Endothelial cell of umbilical vein (primary cell): ENCODE measurements at places on chromosomes 1 and 21. TPM values are rescaled to one million over a fixed set of nuclear protein-coding genes. Genes with fewer than 3 reads are reported as not detected.

GRCh38 chr1:231039161-231040018, 664 bp downstream of the FAM89A start:
- H3K36me3 ChIP-seq: no peaks in the 10 kb centered on the region
- H3K4me1 ChIP-seq: peaks cover 16% of the 10 kb centered on the region
- peaks cover 4% of the 10 kb centered on the region for H3K27me3 ChIP-seq

- no peaks in the 10 kb centered on the region for H3K36me3 ChIP-seq
- H3K4me1 ChIP-seq: peaks cover 12% of the 10 kb centered on the region
- no peak for DNase-seq
- H3K27me3 ChIP-seq: no peaks in the 10 kb centered on the region
- H3K27ac ChIP-seq: no peak overlapping the region
These were observed 42.2 kb upstream of the TARBP1 start for GRCh38 chr1:234520908-234521817.

DNA sequence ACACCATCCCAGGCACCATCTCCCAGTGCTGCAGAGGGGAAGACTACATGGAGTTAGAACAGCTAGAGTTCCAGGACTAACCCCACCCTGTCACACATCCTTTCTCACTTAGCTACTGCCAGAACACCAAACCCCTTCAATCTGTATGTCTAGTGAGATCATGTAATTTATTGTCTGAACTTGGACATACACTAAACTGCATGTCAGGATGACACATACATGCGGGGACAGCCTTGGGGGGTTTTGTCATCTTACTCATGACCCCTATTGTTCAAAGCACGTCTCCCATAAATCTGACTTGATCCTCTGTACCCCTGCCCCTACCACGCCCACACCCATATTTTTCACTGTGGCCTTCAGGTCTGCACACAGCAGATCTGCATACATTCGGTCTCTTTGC, 71.3 kb downstream of the GABPA start:
- H3K36me3 ChIP-seq: no peaks in the 10 kb centered on the region
- no peak overlapping the region for H3K4me3 ChIP-seq
- H3K27me3 ChIP-seq: no peaks in the 10 kb centered on the region
- H3K27ac ChIP-seq: no peak overlapping the region
- no peak for DNase-seq

DNA sequence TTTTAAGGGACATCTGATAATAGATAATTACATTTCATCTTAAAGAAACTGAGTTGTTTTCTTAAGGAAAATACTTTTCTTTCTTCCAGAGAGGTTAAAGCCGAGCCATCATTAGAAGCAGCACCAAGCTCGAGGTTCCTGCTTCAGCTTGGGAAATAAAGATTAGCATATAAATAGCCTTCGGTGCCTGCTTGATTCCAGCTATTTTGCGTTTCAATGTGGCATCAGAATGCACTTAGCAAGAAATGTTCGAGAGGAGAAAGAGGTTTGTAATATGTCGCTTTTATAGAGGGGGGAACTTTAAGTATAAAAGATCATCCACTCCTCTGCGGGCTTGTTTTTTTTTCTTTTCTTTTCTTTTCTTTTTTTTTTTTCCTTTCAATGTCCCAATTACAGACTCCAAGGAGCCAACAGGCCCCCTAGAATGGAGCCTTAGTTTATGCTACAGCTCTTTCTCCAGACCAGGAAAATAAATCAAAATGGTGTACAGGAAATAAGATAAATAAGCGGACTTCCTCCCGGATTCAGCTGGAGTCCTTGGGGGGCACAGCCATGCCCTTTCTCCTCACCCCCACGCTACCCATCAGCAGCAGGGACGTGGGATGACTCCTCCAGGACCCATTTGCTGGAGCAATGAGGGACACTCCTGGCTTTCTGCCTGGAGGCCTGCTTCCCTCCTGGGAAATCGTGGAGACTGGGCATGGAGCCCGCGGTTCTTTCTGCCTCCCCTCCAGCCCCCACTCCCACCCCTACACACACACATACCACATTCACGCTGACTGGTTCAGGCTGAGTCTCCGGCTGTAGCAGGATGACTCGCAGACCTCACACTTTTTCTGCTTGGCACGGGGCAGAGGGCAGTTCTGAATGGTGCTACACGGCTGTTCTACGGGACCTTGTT, 131.6 kb downstream of the RRAGC start:
- no peaks in the 10 kb centered on the region for H3K36me3 ChIP-seq
- no peak overlapping the region for H3K4me3 ChIP-seq
- peaks cover 15% of the 10 kb centered on the region for H3K27me3 ChIP-seq
- DNase-seq: peak; percentile 99
- H3K27ac ChIP-seq: peak overlapping the region; percentile 53
- H3K4me1 ChIP-seq: peaks cover 18% of the 10 kb centered on the region

GRCh38 chr1:85580872-85581801, 576 bp downstream of the CCN1 start:
- H3K27me3 ChIP-seq: no peaks in the 10 kb centered on the region
- H3K4me3 ChIP-seq: peak overlapping the region; percentile 98
- peaks cover 20% of the 10 kb centered on the region for H3K36me3 ChIP-seq
- H3K4me1 ChIP-seq: peaks cover 17% of the 10 kb centered on the region
- peak; percentile 45 for DNase-seq
- peak overlapping the region; percentile 92 for H3K27ac ChIP-seq

DNA sequence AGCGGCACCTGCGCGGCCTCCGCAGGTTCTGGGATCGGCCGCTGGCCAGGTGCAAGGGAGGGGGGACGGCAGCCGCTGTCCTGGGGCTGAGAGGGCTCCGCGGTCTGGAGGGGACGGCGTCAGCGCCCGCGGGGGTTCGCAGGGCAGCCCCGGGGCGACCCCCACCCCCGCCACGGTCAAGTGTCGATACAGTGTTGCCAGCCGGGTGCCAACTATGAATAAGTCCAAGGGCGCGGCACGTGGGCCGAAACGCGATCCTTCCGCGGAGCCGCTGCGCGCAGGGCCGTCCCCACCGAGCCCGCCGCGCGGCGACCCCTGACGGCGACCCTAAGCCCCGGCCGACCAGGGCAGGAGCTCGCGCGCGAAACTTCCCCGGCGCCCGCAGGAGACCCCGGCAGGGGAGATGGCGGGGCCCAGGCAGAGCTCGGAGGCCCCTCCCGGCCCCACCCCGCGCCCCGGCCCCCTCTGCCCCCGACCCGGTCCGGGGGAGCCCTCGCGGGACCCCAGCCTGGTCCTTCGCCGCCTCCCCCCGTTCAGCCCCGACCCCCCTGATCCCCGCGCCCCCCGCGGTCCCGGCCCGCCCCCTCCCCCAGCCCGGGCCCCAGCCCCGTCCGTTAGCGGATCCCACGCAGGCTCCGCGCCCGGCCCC, 586 bp upstream of the AGPAT3 start:
- peaks cover 15% of the 10 kb centered on the region for H3K4me1 ChIP-seq
- DNase-seq: peak; percentile 15
- peaks cover 2% of the 10 kb centered on the region for H3K36me3 ChIP-seq
- H3K27ac ChIP-seq: no peak overlapping the region

DNA sequence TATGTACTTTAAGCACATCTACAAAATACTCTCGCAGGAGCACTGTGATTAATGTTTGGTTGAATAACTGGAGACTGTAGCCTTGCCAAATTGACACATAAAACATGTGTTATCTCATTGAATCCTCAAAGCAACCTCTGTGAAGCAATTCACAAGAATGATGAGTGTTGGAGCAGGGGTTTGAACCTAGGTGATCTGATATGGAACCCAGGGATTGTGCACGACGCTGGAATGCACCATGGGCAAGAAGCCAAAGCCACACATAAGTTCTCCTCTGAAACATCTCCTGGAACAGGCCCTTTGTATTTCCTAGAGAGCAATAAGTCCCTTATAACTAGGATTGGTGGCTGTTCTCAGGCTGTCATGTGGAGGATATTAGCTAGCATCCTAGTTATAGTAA, 124.6 kb upstream of the IVNS1ABP start:
- H3K36me3 ChIP-seq: no peaks in the 10 kb centered on the region
- H3K4me1 ChIP-seq: peaks cover 5% of the 10 kb centered on the region
- peak; percentile 34 for DNase-seq
- no peak overlapping the region for H3K4me3 ChIP-seq
- H3K27me3 ChIP-seq: no peaks in the 10 kb centered on the region

DNA sequence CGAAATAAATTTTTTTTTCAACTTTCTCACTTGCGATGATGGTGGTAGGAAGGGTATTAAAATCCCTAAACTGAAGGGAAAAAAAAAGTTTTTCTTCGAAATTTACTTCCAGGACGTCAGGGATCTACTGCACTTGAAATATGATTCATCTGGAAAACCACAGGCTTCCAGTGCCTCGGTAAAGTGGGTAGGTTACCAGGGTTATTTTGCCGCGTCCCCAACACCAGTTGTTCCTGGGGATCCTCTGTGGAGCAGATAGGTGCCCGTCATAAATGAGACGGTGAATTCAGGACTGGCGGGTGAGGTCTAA, 773 bp downstream of the RABIF start:
- H3K36me3 ChIP-seq: peaks cover 2% of the 10 kb centered on the region
- H3K27me3 ChIP-seq: no peaks in the 10 kb centered on the region
- H3K4me3 ChIP-seq: peak overlapping the region; percentile 90

DNA sequence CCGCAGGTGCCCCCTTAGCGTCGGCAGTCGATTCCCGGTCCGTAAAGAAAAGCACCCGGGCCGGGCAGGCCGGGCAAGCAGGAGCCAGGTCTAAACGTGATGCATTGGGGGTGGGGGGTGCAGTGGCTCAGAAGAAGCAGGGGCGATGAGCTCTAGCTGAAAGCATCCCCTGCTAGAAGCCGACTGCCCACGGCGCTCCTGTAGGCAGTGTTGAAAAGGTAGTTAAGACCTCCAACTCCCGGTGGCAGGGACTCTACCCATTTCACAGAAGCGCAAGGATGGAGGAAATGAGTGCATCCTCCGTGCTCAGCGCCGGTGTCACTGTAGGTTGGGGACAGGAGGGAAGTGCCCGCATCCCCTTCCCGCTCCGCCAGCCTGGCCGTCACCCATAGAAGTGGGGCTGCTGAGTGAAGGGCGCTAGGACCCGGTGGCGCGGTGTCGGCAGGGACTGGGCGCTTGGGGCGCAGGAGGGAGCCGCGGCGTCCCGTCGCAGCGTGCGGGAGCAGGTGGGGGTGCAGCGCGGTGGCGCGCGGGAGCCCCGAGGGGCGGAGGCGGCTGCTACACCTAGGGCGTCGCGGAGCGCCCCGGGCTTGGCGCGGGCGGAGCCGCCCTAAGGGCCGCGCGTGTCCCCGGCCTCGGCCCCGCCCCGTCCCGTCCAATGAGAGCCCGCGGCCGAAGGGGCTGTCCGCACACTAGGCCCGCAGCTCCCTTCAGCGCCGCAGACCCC, at the start of gene WNT2B:
WNT2B (plus strand) TSS at position 688 of the 727 bp plus-strand sequence. CDS start 298 bp downstream, outside the sequence.
- H3K27me3 ChIP-seq: peaks cover 9% of the 10 kb centered on the region
- no peaks in the 10 kb centered on the region for H3K36me3 ChIP-seq
- H3K4me3 ChIP-seq: peak within 1 kb of the TSS; percentile 26

DNA sequence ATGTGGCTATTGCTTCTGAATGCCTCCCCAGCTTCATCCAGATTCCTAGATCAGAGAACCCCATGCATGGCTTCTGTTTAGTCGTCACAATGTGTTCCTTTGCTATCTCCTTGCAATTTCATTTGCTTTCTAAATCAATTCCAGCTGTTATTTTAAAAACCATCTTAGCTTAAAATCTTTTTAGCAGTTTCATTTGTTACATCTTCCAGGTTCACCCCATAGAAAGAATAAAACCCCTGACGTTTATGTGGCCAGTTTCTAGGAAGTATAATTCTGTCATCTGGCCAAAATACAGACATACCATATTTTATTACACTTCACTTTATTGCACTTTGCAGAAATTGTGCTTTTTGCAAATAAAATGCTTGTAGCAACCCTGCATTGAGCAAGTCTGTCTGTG, 278.4 kb downstream of the PTPRC start:
- H3K27ac ChIP-seq: no peak overlapping the region
- DNase-seq: no peak
- peaks cover 4% of the 10 kb centered on the region for H3K36me3 ChIP-seq
- no peak overlapping the region for H3K4me3 ChIP-seq
- peaks cover 70% of the 10 kb centered on the region for H3K4me1 ChIP-seq

GRCh38 chr1:219808790-219809189, 119.6 kb downstream of the SLC30A10 start:
- H3K27ac ChIP-seq: no peak overlapping the region
- no peak for DNase-seq
- no peaks in the 10 kb centered on the region for H3K36me3 ChIP-seq
- no peak overlapping the region for H3K4me3 ChIP-seq

PIGK gene
- 8.4 and 12.3 TPM in 2 replicates for polyA plus RNA-seq

UBE2U gene
- not detected in 2 replicates for polyA plus RNA-seq

OR2G6 gene
- not detected in 2 replicates for polyA plus RNA-seq

ZC3H11A gene
- polyA plus RNA-seq: 30.2 and 36.8 TPM in 2 replicates

KRTAP19-3 gene
- not detected in 2 replicates for polyA plus RNA-seq

IGFN1 gene
- polyA plus RNA-seq: not detected in 2 replicates
